Endodermal cell (in vitro differentiated cells): ENCODE measurements at places on chromosomes 5 and 9. TPM values are rescaled to one million over a fixed set of nuclear protein-coding genes. Genes with fewer than 3 reads are reported as not detected.

DNA sequence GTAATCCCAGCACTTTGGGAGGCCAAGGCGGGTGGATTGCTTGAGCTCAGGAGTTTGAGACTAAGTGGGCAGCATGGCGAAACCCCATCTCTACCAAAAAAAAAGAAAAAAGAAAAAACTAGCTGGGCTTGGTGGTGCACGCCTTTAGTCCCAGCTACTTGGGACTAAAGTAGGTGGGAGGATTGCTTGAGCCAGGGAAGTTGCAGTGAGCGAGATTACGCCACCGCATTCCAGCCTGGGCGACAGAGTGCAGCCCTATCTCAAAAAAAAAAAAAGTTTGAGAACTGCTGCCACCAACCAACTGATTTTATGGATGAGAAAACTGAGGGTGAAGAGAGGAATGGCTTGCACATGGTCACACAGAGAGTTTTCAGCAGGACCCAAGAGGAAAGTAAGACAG is 175.1 kb downstream of the DOCK8 start:
- no peak for DNase-seq

- DNase-seq = no peak
Observed at GRCh38 chr5:72482046-72482445, 25.2 kb downstream of the ZNF366 start.

GRCh38 chr9:89529243-89530035 is 31.5 kb upstream of the SEMA4D start:
- no peak for DNase-seq

DNA sequence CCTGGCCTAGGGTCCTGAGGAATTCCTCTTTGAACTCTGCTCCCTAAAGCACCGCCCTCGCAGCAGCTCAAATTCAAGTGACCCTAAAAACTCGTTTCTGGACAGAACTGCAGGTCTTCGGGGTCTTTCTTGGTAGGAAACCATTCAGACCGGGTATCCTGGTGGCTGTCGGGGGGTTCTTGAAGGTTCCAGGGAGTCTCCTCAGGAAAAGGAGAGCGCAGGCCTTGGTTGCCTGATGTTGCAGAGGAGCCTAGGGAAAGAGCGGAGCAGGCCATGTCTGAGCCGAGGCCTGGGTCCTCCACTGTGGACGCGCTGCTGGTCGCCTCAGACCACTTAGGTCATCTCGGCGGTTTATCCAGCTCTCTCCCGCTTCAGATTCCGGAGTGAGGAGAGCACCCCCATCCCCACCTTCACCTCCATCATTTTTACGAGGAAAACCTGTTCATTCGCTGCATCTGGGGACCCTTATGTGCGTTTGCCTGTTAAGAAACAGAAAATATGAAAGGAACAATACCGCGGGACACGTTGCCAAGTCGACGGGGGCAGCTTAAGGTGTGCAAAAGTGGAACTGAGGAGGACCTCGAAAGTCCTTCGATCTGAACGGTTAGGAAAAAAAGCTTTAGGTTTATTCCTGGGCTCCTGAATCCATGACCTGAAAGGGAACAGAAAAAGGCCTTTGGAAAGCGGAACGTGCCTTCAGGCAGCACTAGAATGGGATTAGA is 299.4 kb downstream of the PARP8 start:
- DNase-seq = peak; percentile 69

GRCh38 chr9:125332527-125332926 is 70.9 kb downstream of the GAPVD1 start:
- no peak for DNase-seq

DNA sequence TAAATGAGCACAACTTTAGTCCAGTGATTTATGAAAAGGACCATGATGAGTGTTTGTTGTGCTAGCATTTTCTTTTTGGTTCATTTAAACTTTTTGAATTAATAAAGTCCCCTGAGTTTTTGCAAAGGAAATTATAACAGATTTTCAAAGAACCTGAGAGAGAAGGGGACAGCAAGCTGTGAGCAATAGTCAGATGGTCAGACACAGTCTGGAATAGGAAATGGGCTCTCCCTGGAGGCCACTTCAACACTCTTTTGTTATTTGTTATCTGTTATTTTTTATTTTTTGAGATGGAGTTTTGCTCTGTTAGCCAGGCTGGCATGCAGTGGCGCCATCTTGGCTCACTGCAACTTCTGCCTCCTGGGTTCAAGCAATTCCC is 171.1 kb downstream of the ARHGEF28 start:
- no peak for DNase-seq

DNA sequence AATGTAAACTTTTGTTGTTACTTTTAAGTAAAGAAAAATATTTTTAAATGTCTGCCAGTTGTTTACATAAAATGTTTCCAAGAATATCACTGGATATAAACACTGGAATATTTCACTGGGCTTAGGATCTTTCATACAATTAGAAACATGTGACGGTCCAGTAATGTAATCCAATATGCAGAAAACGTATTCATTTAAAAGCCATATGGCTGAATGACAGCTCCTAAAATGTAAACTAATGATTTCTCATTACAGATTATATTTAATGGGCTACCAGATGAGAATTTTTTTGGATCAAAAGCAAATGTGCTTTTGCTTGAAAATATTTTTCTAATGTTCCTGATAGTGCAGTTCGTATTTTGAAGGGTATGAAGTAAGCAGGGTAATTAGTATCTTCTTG is 124.3 kb downstream of the TTC39B start:
- DNase-seq = no peak

GRCh38 chr9:15268317-15268716 is 38.7 kb downstream of the TTC39B start:
- no peak for DNase-seq

DNA sequence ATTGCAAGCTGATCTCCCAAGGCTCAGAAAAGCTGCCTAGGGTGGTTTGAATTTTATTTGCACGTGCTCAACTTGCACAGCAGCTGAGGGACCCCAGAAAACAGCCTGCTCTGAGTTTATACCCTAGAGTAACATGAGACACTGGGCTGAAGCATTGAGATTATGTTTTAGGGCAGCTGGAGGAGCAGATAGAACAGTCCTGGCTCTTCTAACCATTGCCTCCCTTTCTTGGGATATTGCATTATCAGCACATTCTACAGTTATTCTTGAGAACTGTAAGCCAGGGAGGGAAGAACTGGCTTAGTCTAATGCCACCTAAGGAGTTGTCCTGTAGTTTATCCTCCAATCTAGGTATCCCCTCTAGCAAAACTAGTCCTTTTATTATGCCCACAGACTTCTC is 10.3 kb downstream of the SMC2 start:
- no peak for DNase-seq

DNA sequence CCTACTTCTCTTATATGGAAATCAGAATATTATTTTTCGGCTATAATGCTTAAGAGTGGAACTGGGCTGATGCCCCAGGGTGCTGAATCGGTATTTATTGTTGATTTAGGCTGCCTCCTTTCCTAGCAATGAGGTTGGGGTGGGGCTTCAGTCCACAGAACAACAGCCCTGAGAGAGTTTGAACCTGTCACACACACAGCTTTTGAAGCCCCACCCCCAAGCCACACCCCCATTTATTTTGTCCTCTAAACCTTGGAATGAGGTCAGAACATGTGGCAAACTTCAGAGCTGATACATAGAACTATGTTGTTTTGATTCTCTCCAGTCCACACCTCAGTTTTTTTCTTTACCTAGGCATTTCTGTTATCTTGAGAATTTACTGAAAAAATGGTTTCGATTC is 51.7 kb upstream of the CAMK4 start:
- DNase-seq = peak; percentile 67

- peak; percentile 62 for DNase-seq
Observed at GRCh38 chr9:91159664-91160121, 202.0 kb downstream of the AUH start.

The SIT1 gene
- total RNA-seq = 1.8 TPM in 1 of 3 replicates, not detected in the others

The GAS1 gene
- total RNA-seq = 4.8 and 6.4 TPM in 2 replicates

The CFAP157 gene
- total RNA-seq = 0.44 and 0.59 TPM in 2 replicates

The TRIM7 gene
- not detected in 2 replicates for total RNA-seq

The NDUFA8 gene
- 65.8 and 66.3 TPM in 2 replicates for total RNA-seq

The DMRT3 gene
- total RNA-seq = not detected in 2 replicates

The SPATA31D4 gene
- total RNA-seq = not detected in 2 replicates

The GDNF gene
- total RNA-seq = 0.58 to 1.6 TPM (median 0.84 TPM) in 3 replicates

The EIF4E1B gene
- total RNA-seq = 1.1 and 1.4 TPM in 2 replicates
